ENCODE measurements at places on chromosomes 4 and X. TPM values are rescaled to one million over a fixed set of nuclear protein-coding genes. Genes with fewer than 3 reads are reported as not detected.

The IL2 gene
- total RNA-seq: not detected

The TGIF2LX gene
- not detected for total RNA-seq

DNA sequence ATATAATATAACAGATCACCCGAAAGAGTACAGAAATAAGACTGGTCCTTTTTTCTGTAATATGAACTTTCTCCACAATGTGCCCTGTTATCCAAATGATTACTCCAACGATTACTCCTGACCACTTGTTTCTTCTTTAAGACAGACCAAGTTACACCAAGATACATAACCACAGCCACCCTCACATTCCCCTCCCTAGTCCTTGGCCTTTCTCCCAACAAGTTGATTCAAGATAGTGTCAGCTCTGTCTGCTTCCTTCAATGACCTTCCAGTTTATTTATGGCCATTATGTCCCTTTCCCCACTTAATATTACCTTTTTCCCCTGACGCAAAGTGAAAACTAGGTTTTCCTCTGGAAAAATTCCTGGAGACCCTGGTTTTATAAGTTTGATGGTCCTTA, 397.2 kb downstream of the FAM47B start:
- H3K27ac ChIP-seq: no peak overlapping the region
- no peak for DNase-seq
- no peaks in the 10 kb centered on the region for H3K27me3 ChIP-seq
- H3K4me1 ChIP-seq: no peaks in the 10 kb centered on the region

The SHROOM2 gene
- total RNA-seq: 5.4 TPM

The CT45A10 gene
- not detected for total RNA-seq

- no peaks in the 10 kb centered on the region for H3K27me3 ChIP-seq
- no peaks in the 10 kb centered on the region for H3K4me1 ChIP-seq
- no peak for DNase-seq
- H3K36me3 ChIP-seq: no peaks in the 10 kb centered on the region
Measured at GRCh38 chr4:4837316-4837715, 22.1 kb upstream of the MSX1 start.

- H3K4me3 ChIP-seq: no peak overlapping the region
- H3K27me3 ChIP-seq: no peaks in the 10 kb centered on the region
- H3K27ac ChIP-seq: no peak overlapping the region
- no peak for DNase-seq
Measured at GRCh38 chrX:30488092-30488491, 89.5 kb downstream of the TASL start.

Data from liver (tissue), 10 donors.